ENCODE measurements at places on chromosomes 2 and 18. TPM values are rescaled to one million over a fixed set of nuclear protein-coding genes. Genes with fewer than 3 reads are reported as not detected.

RNASEH1 gene
- 17.6 TPM for total RNA-seq

FEV gene
- not detected for total RNA-seq

KCNIP3 gene
- total RNA-seq = 3.3 TPM

DCTN1 gene
- 87.0 TPM for total RNA-seq

TSPYL6 gene
- not detected for total RNA-seq

GPBAR1 gene
- total RNA-seq = 0.37 TPM

CREG2 gene
- total RNA-seq = 0.15 TPM

CNNM3 gene
- 6.1 TPM for total RNA-seq

ANKRD30BL gene
- not detected for total RNA-seq

IL36A gene
- not detected for total RNA-seq

AGXT gene
- total RNA-seq = not detected

KIF1A gene
- not detected for total RNA-seq

ARHGAP15 gene
- not detected for total RNA-seq

KHK gene
- 0.37 TPM for total RNA-seq

BCL11A gene
- total RNA-seq = not detected

RBFA gene
- 40.5 TPM for total RNA-seq

TOGARAM2 gene
- not detected for total RNA-seq

AMER3 gene
- total RNA-seq = not detected

ANKRD29 gene
- total RNA-seq = 10.6 TPM

DSC3 gene
- total RNA-seq = not detected

CYTIP gene
- total RNA-seq = 2.8 TPM

All from M059J (cell line).